ENCODE measurements at places on chromosomes 11 and 22.

GRCh38 chr22:17948101-17948500 lies 76.3 kb downstream of the MICAL3 start:
- DNase-seq = no peak

GRCh38 chr11:58286249-58286648 lies 18.2 kb upstream of the OR10W1 start:
- no peak for DNase-seq

GRCh38 chr11:13721760-13722159 lies 53.3 kb downstream of the FAR1 start:
- DNase-seq = no peak

GRCh38 chr11:1459764-1460395 lies 26.7 kb downstream of the MOB2 start:
- no peak for DNase-seq

- no peak for DNase-seq
These were observed 23.0 kb downstream of the FDX1 start for GRCh38 chr11:110452720-110453119.

GRCh38 chr11:96390488-96390792 lies 627 bp downstream of the JRKL start:
- no peak for DNase-seq

DNA sequence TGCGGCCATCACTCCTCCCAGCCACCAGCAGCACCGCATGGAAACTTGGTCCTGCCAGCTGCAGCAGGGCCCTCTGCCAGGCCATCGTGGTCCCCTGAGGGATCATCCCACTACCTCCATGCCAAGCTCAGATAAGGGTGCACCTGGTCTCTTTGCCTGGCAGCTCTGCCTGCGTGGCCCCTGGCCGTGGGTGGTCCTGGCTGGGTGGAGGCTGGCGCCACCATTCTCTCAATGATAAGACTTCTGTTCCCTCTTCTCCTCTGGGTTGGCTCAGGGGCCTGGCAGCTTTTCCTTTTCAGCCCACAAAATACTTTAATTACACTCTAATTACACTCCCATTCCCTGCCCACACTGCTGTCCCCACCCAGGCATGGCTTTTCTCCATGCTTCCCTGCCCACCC lies 26.8 kb upstream of the TSKU start:
- no peak for DNase-seq
